ENCODE measurements at places on chromosomes 4 and X.

DNA sequence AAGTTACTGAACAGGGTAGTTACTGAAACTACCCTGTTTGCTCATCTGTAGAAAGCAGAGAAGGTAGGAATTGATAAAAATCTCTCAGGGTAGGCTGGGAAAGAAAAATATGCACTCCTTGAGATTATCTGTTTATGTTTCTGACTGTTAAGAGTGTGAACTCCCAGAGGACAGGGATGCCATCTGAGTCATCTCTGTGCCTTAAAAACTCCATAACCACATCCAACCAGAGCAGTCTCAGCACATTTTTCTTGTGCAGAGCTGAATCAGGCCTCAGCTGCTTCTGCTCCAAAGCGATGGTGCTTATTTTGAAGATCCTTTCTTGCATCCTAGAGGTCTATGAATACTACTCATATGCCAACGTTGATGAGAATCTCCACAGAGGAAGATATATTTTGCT lies 9.9 kb downstream of the CENPVL3 start:
- H3K4me3 ChIP-seq = no peak overlapping the region
- no peaks in the 10 kb centered on the region for H3K36me3 ChIP-seq
- no peaks in the 10 kb centered on the region for H3K4me1 ChIP-seq
- no peaks in the 10 kb centered on the region for H3K27me3 ChIP-seq
- DNase-seq = no peak
- H3K27ac ChIP-seq = no peak overlapping the region

GRCh38 chr4:7908668-7909067 lies 31.0 kb downstream of the AFAP1 start:
- DNase-seq = no peak
- H3K27ac ChIP-seq = no peak overlapping the region
- no peaks in the 10 kb centered on the region for H3K4me1 ChIP-seq
- peaks cover 5% of the 10 kb centered on the region for H3K27me3 ChIP-seq
- H3K36me3 ChIP-seq = no peaks in the 10 kb centered on the region

GRCh38 chr4:165461159-165461821 lies 82.5 kb downstream of the CPE start:
- H3K36me3 ChIP-seq = no peaks in the 10 kb centered on the region
- no peak for DNase-seq
- no peaks in the 10 kb centered on the region for H3K4me1 ChIP-seq
- no peak overlapping the region for H3K4me3 ChIP-seq
- H3K27ac ChIP-seq = no peak overlapping the region

GRCh38 chr4:108637856-108638255 lies 12.5 kb upstream of the OSTC start:
- H3K36me3 ChIP-seq = peaks cover 6% of the 10 kb centered on the region
- no peak overlapping the region for H3K27ac ChIP-seq
- H3K27me3 ChIP-seq = no peaks in the 10 kb centered on the region
- DNase-seq = no peak
- H3K4me3 ChIP-seq = no peak overlapping the region

DNA sequence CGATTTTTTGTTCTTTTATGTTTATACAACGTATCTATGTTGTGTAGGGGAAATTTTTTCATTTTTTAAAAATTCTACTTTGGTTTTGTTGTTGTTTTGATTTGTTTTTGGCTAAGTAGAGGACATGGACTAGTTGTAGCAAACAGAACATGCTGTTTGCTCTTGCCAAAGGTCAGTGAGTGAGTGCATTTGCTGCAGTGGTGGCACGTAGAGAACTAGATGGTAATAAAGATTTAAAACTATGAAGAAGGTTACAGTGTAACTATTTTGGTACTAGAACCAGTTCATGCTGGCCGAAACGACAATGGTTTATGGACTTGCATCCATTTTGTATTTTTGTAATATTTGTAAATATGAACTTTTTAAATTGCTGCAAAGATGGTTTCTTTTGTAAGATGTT lies 1.9 kb upstream of the SCML1 start:
- H3K4me1 ChIP-seq = no peaks in the 10 kb centered on the region
- DNase-seq = no peak
- no peaks in the 10 kb centered on the region for H3K36me3 ChIP-seq
- no peak overlapping the region for H3K4me3 ChIP-seq
- H3K27ac ChIP-seq = no peak overlapping the region
- H3K27me3 ChIP-seq = no peaks in the 10 kb centered on the region

- DNase-seq = no peak
- no peaks in the 10 kb centered on the region for H3K4me1 ChIP-seq
- no peak overlapping the region for H3K27ac ChIP-seq
- H3K27me3 ChIP-seq = no peaks in the 10 kb centered on the region
Observed at GRCh38 chr4:176150704-176151103, 44.7 kb downstream of the SPATA4 start.

DNA sequence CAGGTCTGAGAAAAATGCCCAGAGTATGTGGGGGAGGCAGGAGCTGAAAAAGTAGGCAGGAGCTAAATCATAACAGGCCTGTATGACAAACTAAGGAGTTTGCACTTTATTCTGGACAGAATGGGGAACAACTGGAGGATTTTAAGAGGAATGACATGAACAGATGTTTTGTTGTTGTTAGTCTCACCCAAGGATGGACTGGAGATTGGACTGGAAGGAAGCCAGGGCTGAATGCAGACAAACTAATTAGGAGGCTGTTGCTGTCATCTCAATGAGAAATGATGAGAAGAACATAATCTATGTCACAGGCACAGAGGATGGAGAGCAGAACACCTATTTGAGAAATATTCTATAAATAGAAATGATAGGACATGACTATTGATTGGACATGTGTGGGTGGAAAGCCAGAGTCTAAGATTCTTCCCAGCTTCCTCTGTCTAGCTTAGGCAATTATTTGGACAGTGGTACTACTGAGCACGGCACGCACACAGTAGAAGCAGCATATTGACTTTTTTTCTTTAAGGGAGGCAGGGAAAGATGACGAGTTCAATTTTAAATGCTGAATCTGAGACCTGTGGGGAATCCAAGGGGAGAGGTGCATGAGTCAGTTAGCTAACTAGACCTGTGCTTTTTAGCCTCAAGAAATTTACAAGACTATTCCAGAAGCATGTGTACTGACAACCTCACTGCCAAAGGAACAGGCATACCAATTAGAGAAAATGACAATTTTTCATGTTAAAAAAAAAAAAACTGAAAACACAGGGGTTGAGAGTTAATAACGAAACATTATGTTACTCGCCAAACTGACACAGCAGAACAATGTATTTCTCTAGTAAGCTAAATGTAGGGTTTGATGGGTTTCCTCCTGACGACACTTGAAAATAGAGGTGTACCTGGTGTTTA lies 963 bp upstream of the USO1 start:
- peak overlapping the region; percentile 70 for H3K4me3 ChIP-seq
- DNase-seq = no peak
- H3K27me3 ChIP-seq = no peaks in the 10 kb centered on the region
- H3K36me3 ChIP-seq = no peaks in the 10 kb centered on the region

GRCh38 chr4:70892086-70892769 lies 9.9 kb upstream of the MOB1B start:
- DNase-seq = no peak
- no peak overlapping the region for H3K4me3 ChIP-seq
- H3K27ac ChIP-seq = no peak overlapping the region
- H3K4me1 ChIP-seq = no peaks in the 10 kb centered on the region
- H3K27me3 ChIP-seq = no peaks in the 10 kb centered on the region

DNA sequence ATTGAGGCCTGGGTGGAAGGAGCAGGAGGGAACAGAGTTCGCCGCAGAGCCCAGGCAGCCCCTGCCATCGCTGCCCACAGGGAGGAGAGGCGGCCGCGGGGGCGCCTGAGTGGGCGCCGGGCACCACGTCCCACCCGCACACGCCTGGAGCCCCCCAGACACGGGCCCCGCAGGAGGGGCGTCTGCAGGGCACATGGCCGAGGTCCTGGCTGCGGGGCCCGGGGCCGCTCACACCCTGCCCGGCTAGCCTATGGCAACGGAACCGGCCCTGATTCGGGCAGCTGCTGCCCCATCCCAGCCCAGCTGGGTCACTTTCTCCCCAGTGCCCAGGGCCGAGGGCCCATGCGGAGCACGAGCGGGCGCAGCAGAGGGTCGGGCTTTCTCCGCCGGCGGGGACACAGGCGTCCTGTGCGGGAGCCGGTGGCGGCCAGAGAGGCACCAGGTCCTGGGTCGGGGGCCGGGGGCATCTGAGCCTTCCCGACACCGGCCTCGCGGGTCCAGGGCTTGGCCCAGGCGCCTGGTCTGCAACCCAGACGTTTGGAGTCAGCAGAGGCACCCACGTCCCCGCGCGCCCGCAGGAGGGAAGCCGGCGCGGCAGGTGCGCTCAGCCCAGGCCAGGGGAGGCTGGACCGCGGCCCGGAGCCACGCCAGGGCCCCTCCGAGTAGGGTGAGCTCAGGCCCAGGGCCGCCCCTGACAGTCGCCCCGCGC lies 91.2 kb downstream of the FAM53A start:
- H3K4me1 ChIP-seq = no peaks in the 10 kb centered on the region
- no peaks in the 10 kb centered on the region for H3K27me3 ChIP-seq
- H3K4me3 ChIP-seq = no peak overlapping the region

GRCh38 chr4:152640058-152640921 lies 39.5 kb downstream of the TMEM154 start:
- no peak for DNase-seq
- no peaks in the 10 kb centered on the region for H3K27me3 ChIP-seq
- no peak overlapping the region for H3K4me3 ChIP-seq
- no peaks in the 10 kb centered on the region for H3K36me3 ChIP-seq

- no peak overlapping the region for H3K4me3 ChIP-seq
- no peak for DNase-seq
- H3K27ac ChIP-seq = no peak overlapping the region
- no peaks in the 10 kb centered on the region for H3K36me3 ChIP-seq
- H3K27me3 ChIP-seq = no peaks in the 10 kb centered on the region
Observed at GRCh38 chr4:61501812-61502211, 301.7 kb downstream of the ADGRL3 start.

GRCh38 chrX:103552236-103552635 lies 32.9 kb upstream of the RAB40A start:
- H3K4me1 ChIP-seq = no peaks in the 10 kb centered on the region
- no peak for DNase-seq
- no peak overlapping the region for H3K4me3 ChIP-seq
- H3K27ac ChIP-seq = no peak overlapping the region
- H3K27me3 ChIP-seq = no peaks in the 10 kb centered on the region
- no peaks in the 10 kb centered on the region for H3K36me3 ChIP-seq

DNA sequence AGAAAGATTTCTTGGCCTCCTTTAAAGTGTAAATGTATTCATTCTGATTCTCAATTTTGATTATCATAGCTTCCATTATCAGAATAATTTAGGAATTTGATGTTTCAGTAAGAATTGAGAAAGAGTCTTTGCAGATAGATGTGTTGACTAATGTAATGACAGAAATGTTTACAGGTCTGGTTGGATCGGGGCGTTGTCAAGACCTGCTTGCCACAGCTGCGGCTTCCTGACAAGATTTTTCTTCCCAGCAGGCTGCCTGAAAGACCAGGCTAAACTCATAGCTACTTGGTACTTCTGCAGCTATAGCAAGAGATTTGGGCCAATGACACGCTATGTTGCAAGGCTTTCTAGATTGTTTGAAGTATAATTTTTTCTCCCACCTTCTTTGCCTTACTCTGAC lies 91.5 kb upstream of the ANKRD50 start:
- no peak overlapping the region for H3K4me3 ChIP-seq
- DNase-seq = no peak
- H3K27ac ChIP-seq = no peak overlapping the region
- H3K4me1 ChIP-seq = no peaks in the 10 kb centered on the region

- no peaks in the 10 kb centered on the region for H3K4me1 ChIP-seq
- H3K4me3 ChIP-seq = no peak overlapping the region
- H3K27ac ChIP-seq = no peak overlapping the region
- H3K27me3 ChIP-seq = no peaks in the 10 kb centered on the region
Observed at GRCh38 chr4:186204103-186204559, 12.8 kb downstream of the CYP4V2 start.

DNA sequence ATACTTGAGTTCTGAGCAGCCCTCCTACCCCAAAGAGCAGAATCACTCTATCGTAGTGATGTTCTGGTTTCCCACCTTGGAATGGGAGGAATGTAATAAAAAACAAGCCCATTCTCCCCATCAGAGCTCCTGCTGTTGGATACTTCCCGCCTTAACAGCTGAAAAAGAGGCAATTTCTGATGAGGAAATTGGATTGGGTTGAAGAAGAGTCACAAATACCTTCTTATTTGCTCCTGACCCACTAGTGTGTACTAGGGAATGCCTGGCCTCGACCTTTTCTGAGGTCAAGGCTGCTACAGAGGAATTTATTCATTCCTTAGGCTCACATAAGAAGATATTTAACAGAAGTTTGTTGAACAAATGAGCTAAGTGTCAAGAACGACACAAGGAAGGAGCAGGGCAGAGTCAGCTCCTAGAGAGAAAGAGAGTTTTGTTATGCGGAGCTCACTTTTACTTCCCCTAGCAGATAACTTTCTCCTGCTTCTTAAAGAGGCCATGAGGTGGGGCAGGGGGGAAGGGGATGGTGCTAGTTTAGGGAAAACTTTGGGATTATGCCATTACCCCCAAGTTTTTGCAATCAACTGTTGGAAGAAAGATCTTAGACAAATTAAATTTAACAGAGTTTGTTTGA lies 273.8 kb upstream of the CLNK start:
- H3K4me3 ChIP-seq = no peak overlapping the region
- no peaks in the 10 kb centered on the region for H3K36me3 ChIP-seq

DNA sequence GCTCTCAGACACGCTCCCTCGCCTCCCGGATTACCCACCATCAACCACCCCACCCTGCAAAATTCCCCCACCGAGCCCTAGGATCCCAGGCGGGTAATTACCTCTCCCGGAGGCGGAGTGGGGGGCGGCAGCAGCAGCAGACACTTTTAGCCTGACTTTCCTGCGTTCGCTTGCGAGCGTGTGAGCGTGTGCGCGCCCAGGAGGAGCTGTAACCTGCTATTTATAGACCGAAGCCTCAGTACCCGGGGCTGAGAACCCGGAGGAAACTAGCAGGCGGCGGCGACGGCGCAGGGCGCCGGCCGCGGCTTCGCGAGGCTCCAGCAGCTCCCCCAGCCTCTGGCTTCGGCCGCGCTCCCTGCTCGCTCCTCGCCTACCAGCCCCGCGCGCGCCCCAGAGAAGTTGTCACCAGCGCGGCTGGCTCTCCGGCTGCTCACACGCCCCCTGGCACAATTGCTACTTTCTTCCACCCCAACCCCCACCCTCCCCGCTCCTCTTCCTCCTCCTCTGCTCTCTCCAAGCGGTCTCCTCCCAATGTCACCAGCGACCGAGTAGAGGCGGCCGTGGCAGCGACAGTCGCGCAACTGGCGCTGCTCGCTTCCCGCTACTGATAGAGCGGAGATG lies at the start of gene INPP4B:
Gene INPP4B, minus strand, starts transcription at position 194 of the 621 bp plus-strand sequence.
- H3K27ac ChIP-seq = no peak within 1 kb of the TSS
- H3K27me3 ChIP-seq = peaks cover 6% of the 10 kb centered on the region
- DNase-seq = no peak
- H3K4me3 ChIP-seq = no peak within 1 kb of the TSS
- H3K36me3 ChIP-seq = no peaks in the 10 kb centered on the region
- no peaks in the 10 kb centered on the region for H3K4me1 ChIP-seq

DNA sequence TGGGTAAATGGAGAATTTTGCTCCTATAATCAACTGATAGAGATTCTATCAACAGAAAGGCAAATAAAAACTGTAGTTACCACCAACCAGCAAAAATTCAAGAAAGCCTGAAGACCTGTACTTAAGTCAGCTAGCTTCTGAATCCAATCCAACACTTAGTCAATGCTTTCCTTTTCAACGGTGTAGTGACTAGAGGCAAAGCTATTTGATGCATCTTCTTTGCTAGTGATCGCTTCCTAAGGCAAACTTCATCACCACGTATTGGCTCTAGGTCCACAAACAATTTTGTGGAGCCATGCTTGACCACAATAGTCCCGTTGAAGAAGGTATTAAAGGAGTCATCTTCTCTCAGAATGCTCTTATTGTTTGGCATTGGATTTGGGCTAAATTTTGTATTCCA lies 25.0 kb upstream of the UBA6 start:
- H3K4me3 ChIP-seq = no peak overlapping the region
- no peak for DNase-seq
- H3K27me3 ChIP-seq = no peaks in the 10 kb centered on the region
